Effector memory CD4-positive, alpha-beta T cell (primary cell): ENCODE measurements at places on chromosomes 4 and X.

DNA sequence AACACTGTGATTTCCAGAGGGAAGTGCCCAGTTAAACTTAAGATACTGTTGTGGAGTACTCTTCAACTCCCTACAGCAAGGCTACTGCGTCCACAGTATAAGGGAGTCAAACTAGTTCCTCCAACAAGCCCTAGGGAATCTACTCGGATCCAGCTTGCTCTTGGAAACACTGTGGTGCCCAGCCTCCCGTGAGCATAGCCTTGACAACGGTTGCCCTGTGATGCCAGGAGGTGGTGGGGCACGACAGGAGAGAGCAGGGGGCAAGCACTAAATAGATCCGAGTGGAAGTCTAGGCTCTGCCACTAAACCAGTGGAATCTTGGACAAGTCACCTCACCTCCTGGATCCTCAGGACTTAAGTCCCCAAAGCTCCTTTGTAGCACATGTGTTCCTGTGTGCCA, 45.6 kb downstream of the SMC1A start:
- DNase-seq: no peak

DNA sequence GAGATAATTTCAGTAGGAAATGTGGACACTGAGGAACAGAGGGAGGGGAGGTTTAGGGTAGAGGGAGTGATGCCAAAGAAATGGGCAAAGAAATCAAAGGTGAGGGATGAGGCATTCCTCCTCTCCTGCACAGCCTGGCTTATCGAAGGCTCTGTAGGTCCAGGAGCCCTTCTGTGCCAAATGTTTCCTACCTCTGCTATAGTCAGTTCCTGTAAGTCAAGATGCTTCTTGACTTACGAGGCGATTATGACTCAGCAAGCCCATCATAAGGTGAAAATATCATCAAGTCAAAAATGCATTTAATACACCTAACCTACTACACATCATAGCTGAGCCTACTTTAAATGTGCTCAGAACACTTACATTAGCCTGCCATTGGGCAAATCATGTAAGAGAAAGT, 60.0 kb upstream of the ARHGAP24 start:
- no peak for DNase-seq

- DNase-seq: no peak
Observed at GRCh38 chrX:10175319-10175871, 18.6 kb downstream of the CLCN4 start.

DNA sequence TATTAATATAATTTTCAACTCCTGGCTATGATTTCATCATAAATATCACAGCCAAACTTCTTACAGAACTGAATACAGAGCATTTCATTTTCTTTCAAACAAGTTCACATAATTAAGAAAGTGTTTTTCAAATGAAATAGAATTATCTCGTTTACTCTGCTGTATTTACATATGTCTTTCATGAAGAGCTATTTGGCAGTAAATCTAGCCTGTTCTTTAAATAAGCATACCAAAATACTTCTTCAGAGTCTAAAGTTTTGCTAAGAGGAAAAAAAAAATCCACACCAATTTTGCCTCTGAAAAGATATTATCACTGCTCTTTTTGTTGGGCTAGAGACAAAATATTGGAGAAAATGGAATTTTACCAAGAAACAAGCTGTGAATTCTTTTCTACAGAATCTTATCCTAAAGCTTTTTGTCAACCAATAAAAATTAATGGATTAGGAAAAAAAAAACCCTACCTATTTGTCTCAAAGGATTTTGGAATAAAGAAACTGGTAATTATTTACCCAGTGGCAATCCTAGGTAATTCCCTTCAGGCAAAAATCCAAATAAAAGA, 287.9 kb upstream of the NR3C2 start:
- DNase-seq: no peak

DNA sequence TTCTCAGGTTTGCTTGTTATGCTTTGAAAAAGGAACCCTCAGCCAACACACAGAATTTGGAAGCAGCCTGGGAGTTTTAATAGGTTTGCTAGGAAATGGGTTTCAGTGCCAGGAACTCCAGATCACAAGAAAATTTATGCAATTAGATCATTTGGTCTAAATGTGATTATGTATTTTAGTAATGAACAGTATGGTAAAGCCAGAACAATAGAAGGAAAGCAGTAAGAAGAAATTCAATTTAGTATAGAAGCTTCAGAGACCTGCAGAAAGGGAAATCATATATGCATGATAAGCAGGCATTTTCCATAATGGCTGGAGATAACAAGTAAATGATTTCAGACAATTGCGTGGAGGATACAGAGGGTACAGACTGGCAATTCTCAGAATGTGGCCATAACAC, 184.7 kb downstream of the KCNIP4 start:
- no peak for DNase-seq

GRCh38 chrX:15376956-15377355, 7.3 kb downstream of the VEGFD start:
- no peak for DNase-seq

- no peak for DNase-seq
Observed at GRCh38 chrX:42127563-42127962, 204.2 kb upstream of the CASK start.

GRCh38 chr4:157043131-157043530, 32.8 kb upstream of the GLRB start:
- no peak for DNase-seq

GRCh38 chr4:159446266-159446976, 343.5 kb downstream of the RAPGEF2 start:
- DNase-seq: no peak

- DNase-seq: no peak
Observed at GRCh38 chrX:133390676-133391075, 24.6 kb downstream of the GPC4 start.

GRCh38 chrX:110167952-110168451, 149.9 kb downstream of the AMMECR1 start:
- DNase-seq: peak; percentile 34

GRCh38 chr4:103998756-103999155, 279.0 kb upstream of the TACR3 start:
- DNase-seq: no peak

GRCh38 chrX:94058728-94059382, 384.8 kb downstream of the FAM133A start:
- DNase-seq: no peak

GRCh38 chr4:153013202-153013977, 77.3 kb downstream of the FHDC1 start:
- no peak for DNase-seq

DNA sequence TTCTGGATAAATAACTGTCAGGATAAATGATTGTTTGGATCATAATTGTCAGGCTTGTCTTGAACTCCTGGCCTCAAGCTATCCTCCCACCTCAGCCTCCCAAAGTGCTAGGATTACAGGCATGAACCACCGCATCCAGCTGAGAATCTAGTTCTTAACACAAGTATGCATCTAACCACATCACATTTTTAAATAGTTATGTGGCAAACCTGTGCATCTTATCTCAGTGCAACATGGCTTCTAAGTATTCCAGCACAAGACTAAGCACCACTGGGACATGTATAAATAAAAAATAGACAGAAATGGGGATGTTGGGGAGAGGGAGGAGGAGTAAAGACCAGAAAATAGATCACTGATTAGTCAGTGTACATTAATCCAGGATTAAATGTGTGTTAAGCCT, 74.7 kb upstream of the TBL1X start:
- DNase-seq: no peak

DNA sequence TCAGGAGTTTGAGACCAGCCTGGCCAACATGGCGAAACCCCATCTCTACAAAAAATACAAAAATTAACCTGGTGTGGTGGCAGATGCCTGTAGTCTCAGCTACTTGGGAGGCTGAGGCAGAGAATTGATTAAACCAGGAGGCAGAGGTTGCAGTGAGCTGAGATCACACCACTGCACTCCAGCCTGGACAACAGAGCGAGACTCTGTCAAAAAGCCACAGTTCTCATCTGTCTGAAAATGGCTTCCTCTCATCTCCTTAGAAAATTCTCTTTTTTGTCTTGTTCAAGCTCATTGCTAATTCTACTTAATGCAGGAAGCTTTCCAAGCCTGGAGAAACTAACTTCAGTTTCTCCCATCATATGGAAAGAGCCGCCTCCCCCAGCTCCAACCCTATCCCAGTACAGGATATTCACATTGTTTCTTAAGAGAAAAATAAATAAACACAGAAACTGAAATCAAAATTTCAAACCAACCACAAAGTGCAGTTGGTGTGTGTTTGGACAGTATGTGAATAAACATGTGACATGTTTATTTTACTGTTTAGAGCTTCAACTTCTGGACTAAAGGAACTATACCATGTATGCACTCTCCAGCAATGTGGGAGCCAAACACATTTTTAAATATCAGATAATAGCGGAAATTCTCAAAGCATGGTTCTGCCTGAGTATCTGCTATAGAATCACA, 55.0 kb upstream of the GAB1 start:
- no peak for DNase-seq

GRCh38 chr4:14990484-14990883, 11.8 kb upstream of the CPEB2 start:
- no peak for DNase-seq

- no peak for DNase-seq
Observed at GRCh38 chrX:115318139-115318538, 28.6 kb downstream of the LUZP4 start.

GRCh38 chr4:93828332-93828994, at the start of gene ATOH1:
Gene ATOH1, plus strand, starts transcription at chr4:93828753. Its CDS starts 174 bp downstream, at chr4:93828927.
- DNase-seq: no peak

- DNase-seq: no peak
Observed at GRCh38 chrX:38214551-38215531, 5.8 kb downstream of the SRPX start.

GRCh38 chr4:26093551-26093950, 179.5 kb downstream of the SMIM20 start:
- no peak for DNase-seq

DNA sequence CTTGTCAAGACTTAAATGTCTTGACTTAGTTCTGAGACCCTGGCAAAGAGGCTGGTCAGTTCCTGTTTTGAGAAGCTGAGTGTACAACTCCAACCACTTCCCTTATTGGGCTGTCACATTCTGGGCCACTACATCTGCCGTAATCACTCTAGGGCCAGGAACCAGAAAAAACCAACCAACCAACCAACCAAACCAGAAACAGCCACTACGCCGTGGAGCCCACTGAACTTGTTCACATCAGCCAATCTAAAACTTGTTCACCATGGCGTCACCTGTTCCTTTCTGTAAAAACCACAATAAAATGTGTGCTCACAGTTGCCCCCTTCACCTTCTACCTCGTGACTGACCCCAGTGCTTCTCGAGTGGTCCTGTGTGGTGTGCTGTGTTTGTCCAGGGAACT, 107.3 kb downstream of the JADE1 start:
- no peak for DNase-seq
